ENCODE measurements at places on chromosomes 11 and 22.

DNA sequence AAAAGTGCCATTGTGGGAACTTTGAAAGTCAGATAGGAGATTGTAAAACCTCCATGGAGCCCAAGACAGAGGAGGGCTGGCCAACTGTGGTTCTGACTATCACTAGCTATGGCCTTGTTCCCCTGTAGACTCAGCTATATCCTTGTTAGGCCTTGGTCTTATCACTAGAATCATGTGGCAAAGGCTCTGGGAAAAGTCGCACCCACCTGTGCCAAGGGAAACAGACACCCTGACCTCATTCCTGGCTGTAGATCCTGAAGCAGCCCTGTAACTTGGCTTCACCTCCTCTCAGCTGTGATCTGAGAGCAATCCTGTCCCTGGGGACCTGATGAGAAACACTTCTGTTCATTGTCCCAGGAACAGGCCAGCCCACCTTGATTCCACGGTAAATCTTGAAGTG is 566.2 kb downstream of the TMEM135 start:
- no peak for DNase-seq

DNA sequence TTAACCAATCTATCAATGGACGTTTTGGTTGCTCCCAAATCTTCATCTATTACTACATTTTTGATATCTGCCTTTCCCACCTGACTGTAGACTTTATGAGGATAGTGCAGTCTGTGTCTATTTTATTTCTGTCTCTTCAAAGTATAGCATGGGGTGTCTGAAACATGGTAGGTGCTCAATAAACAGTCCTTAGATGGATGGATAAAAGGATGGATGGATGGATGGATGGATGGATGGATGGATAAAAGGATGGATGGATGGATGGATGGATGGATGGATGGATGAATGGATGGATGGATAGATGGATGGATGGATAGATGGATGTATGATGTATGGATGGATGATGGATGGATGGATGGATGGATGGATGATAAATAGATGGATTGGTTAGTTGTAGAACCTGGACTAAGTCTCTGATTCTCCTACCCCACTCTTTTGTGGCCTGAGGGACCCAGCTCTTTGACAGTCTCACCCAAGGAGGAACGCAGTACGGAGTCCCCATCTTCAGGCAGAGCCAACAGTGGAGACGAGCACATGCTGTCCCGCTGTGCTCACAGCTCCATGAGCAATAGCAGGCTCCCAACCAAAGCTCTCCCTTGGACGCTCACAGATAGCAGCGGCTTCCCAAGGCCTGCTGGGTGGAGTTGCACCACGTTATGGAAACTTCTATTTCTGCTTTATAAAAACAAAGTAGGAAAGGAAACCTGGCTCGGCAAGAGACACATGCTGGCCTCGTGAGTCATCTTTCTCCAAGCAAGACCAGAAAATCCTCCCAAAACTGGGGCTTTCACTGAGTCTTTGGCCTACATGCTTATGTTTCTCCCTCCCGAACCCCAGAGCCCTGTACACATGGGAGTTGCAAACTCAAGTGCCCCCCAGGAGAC is 448.0 kb downstream of the MIAT start:
- DNase-seq = peak; percentile 89

DNA sequence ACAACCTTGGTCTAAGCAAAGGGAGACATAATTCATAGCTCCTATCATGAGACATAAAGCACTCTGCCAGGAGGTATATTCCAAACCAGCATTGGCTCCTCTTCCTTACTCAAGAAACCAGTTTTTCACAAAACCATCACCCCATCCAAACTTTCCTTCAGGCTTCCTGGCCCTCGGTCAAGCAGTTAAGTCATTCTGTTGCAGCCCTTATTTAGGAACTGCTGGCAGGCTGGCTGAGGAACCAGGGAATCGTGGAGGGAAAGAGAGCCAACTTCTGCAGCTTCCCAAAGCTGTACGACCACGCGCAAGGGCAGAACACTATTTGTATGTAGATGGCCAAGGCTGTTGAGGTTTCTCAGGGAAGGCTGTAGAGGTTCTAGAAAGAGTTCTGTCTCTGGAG is 680 bp downstream of the IFT46 start:
- DNase-seq = no peak

- DNase-seq = no peak
These were observed 22.5 kb upstream of the APOL5 start for GRCh38 chr22:35695202-35695601.

DNA sequence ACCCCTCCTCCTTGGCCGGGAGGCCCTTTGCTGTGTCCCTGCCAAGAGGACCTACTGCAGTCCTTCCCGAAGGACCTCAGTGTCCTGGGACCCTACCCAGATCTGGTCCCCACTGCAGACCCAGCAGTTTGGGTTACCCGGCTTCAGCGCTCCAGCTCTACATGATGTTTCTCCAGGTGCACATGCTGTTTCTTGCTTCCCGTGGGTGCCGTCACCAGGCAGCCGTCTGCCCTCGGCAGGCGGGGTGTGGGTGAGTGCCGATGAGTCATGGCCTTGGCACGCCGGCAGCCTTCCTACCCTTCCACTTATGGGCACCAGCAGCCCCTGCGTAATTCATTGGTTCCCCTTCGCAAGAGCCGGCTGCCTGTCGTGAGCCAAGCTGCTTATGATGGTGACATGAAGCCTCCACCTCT is 101.8 kb downstream of the BCR start:
- DNase-seq = no peak

DNA sequence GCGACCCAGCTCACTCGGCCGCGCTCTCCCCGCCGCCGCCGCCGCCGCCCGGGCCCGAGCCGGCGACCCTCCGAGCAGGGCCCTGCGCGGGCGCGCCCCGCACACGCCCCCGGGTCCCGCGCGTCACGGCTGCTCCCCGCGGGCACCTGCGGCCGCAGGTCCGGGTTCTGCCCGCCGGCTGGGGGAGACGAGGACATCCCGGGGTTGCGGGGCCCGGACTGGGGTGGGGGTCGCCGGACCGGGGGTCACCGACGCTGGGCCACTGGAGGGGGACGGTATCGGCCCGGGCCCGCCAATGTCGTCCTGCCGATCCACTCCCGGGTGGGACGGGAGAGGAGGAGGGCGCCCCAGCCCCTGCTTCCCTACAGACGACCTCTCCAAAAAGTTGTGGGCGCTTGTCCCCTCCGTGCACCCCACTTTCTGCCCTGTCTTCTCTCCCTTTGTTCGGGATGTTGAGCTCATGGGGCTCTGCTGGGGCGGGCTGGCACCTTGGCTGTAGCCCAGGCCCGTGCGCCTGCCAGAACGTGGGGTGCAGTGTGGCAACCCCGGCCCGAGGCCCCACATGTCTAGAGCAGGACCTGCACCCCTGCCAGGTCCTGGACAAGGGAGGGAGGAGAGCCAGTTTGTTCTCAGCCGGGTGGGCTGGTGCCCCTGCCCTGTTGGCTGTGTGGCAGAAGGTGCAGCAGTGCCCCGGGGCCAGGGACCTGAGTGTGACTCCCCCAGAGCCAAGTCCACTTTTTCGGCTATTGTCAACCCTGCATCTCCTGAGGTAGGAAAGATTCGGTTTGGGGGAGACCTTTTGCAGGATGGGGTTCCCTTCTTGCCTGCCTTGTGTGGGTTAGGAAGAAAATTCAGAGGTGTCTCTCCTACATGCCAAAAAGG is 40.2 kb upstream of the CELSR1 start:
- no peak for DNase-seq
